ENCODE measurements at places on chromosomes 3 and 15.

DNA sequence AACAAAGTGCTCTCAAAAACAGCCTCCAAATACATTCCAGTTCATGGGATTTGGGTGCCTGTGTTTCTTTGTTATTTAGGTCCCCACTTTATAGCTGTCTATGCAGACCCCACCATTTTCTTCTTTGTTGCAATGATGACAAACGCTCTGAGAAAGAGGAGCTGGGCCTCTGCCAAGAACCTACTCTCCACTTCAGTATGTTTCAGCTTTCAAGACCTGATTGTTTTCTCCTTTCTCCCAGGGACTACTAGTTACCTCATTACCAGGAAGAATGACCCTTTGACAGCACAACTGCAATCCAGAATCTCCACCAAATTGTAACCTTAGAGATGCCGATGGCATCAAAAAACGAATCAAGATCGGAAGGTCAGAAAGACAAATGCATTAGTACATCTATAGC is 236.8 kb downstream of the MEIS2 start:
- no peak for DNase-seq

- no peak for DNase-seq
Measured at GRCh38 chr3:174216946-174217718, 642.0 kb upstream of the NAALADL2 start.

GRCh38 chr3:127613406-127613805 is 15.2 kb downstream of the MCM2 start:
- DNase-seq = no peak

- no peak for DNase-seq
Measured at GRCh38 chr15:44598066-44598465, 61.1 kb downstream of the EIF3J start.

DNA sequence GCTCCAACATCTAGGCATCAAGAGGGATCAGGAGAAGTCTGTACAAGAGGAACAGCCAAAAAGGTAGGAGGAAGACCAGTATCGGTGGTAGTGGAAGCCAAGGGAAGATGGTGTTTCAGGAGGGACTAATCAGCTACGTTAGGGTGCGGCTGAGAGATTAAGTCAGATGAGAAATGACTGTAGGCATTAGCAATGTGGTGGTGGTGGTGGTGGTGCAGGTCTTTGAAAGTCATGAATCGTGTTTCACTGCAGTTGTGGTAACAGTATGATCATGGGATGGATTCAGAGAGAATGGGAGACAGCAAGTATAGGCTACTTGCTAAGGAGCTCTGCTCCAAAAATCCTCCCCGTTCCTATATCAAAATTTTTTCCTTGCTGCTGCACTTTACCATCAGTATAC is 35.5 kb downstream of the ASTE1 start:
- DNase-seq = no peak

GRCh38 chr3:118354556-118354955 is 680.1 kb downstream of the IGSF11 start:
- DNase-seq = no peak

- DNase-seq = no peak
Measured at GRCh38 chr3:102750322-102750721, 315.5 kb downstream of the ZPLD1 start.

DNA sequence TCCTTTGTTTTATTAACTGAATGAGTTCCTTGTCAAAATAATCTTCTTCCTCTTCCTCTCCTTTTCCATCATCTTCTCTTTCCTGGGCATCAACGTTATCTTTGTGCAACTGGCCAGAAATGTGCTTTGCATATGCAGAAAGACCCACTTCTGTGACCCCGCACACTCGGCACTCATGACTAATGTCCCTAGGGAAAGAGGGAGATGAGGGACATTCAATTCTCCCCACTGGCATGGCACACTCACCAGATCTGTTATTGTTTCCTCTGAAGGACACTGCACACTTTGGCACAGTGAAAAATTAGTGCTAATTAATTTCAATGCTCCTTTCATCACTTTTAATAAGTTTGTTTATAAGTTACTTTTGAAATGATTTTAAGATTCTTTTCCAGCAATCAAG is 34.0 kb downstream of the ZNF106 start:
- DNase-seq = no peak

DNA sequence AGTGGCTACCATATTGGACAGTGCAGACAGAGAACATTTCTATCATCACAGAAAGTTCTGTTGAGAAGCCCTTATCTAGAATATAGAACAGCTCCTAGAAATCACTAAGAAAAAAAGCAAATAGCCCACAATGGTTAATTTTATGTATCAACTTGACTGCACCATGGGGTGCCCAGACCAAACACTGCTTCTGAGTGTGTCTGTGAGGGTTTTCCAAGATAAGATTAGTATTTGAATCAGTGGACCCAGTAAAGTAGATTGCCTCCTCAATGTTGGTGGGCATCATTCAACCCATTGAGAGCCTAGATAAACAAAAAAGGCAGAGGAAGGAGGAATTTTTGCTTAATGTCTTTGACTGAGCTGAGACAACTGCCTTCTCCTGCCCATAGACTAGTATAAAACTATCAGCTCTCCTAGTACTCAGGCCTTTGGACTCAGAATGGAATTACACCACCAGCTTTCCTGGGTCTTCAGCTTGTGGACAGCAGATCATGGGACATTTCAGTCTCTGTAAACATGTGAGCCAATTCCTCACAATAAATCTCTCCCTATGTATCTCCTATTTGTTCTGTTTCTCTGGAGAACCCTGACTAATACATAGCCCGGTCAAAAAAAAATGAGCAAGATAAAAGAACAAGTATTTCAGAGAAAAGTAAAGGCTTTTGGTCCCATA is 55.9 kb upstream of the OXTR start:
- DNase-seq = no peak

DNA sequence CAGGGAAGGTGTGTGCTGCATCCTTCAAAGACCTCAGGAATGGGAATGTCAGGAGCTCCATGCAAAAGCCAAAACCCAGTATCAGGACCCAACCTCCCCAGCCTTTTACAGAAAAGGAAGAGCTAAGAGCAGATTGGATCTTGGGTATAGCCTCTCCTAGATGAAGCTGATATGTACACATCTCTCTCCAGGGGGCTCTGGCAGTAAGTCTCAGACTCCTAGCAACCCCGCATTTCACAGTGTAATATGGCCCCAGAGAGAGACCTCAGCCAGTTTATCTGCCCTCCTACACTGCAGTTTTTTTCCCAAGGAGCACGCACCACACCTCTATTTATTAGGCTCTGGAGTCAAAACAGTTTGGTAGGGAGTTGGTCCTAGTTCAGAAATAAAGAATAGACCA is 88.2 kb downstream of the RBPMS2 start:
- no peak for DNase-seq
